ENCODE measurements at places on chromosomes 2 and 18.

DNA sequence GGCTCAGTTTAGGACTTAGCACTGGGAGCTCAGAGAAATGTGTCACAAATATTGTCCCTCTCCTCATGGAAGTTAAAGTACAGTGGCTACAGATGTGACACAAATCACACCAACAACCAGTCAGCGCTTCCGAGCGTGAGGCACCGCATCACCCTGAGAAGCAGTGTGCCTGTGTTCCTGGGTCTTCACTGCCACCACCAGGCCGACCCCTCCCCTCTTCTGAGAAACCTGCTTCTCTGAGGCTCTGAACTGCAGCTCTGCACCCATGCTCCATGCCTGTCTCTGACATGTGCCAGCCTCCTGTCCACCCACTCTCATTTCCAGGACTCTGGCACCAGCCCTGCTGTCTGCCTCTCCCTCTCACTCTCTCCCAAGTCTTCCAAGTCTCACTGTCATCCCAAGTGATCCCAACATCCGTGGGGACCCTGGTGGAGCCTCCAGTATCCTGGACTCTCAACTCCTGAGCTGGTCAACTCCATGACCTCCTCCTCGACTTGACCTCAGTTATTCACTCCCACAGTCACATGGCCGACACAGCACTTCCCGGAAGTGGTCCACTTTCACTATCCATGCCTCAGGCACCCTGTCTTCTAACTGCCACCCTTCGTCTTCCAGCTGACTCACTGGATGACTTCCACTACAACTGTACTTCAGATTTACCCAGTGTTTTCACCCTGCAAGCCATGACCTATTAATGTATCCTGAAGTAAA, 73.5 kb downstream of the FBXO15 start:
- no peak for DNase-seq

DNA sequence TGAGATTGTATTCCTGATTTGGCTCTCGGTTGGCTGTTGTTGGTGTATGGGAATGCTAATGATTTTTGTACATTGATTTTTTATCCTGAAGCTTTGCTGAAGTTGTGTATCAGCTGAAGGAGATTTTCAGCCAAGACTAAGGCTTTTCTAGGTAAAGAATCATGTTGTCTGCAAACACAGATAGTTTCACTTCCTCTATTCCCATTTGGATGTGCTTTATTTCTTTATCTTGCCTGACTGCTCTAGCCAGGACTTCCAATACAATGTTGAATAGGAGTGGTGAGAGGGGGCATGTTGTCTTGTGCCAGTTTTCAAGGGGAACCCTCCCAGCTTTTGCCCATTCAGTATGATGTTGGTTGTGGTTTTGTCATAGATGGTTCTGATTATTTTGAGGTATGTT, 90.4 kb downstream of the CYP26B1 start:
- DNase-seq: no peak

DNA sequence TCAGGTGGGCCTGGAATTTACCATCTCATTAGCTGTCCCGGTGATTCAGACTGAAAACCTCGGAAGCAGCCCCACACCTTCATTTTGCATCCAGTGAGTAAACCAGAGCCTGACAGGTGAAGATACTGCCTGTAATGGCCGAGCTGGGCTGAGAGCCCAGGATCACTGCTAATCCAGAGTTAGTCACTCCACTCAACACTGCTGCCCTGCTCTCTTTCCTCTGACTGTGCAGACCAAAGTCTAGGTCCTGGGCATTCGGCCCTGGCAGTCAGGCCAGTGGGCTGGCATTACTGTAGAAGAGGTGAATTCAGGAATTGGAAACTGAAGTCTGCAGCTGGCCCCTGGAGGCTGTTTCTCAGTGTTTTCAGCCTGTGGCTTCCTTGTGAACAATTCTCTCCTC, 44.3 kb downstream of the TMEM17 start:
- peak; percentile 77 for DNase-seq

DNA sequence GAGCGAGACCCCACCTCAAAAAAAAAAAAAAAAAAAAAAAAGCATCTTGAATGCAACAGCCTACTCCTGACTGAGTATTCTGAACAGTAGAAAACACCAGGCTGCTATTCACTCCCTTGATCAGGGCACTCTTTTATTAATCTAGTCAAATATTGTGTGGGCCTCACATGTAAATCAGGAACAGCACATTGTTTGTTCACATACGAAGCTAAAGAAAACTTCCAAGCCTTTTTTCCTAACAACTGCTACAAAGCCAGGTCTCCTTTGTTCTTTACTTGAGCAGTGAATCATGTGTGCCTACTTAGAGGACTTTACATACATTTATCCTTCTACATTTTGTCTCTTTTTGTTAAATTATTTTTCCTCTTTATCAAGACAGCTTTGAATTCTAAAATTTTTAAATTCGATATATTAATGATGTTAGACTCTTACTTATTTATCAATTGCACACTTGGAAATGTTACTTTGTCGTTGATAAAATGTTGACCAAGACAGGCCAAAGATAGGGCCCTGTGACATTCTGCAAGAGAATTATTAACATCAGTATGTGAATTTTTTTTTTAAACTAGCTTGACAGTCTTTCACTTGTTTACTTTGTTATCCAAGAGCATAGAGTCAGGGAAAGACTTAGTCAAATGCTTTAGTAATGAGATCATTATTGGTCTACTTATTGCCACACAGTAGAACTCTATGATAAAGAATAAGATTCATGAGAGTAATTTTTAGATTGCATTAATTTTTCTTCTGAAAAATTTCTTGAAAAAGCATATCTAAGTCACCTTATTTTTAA, 13.2 kb downstream of the SPATS2L start:
- no peak for DNase-seq
